Pancreas (tissue), 10 donors: ENCODE measurements at places on chromosomes 3 and 15. TPM values are rescaled to one million over a fixed set of nuclear protein-coding genes. Genes with fewer than 3 reads are reported as not detected.

CHRNB4 gene
- polyA plus RNA-seq = not detected

ARL6 gene
- 4.9 TPM for polyA plus RNA-seq

ARIH1 gene
- polyA plus RNA-seq = 11.5 TPM

DNA sequence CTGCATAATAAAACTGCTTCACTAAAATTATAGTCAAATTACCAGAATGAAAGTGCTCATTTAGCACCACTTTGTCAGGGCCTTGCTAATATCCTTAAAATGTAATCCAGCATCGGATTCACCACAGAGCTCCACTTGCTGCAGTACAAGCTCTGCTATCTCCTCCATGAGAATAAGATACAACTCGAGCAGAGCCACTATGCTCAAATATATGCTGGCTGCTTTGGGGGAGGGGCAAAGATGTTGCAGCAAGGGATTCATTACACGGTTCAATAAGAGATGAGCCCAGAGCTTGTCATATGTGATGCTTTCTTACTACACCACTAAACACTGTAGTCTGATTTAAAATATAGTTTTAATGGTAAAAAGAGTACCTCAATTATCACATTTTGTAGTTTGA is 72.2 kb downstream of the DLG1 start:
- H3K4me1 ChIP-seq = peaks cover 12% of the 10 kb centered on the region
- H3K36me3 ChIP-seq = no peaks in the 10 kb centered on the region
- H3K27ac ChIP-seq = no peak overlapping the region

DNA sequence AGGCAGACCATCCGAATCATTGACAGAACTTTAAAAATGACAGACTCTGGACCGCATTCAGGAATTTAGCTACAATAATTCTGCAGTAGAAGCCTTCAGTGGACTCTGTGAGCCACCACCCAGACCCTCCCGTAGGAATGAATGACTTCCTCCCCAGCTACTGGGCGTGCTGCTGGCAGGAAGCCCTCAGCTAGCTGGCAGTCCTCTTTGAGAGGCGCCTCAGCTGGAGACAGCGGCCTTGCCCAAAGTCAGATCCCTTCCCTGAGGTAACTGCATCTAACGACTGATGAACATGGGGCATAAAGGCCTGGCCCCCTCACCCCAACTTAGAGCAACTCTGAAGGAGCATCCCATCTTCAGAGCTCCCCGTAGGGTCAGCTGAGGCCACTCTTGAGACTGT is 25.8 kb downstream of the CRABP1 start:
- no peak for DNase-seq
- no peaks in the 10 kb centered on the region for H3K4me1 ChIP-seq
- H3K4me3 ChIP-seq = no peak overlapping the region
- H3K36me3 ChIP-seq = no peaks in the 10 kb centered on the region
- H3K27me3 ChIP-seq = no peaks in the 10 kb centered on the region

GRCh38 chr3:132265488-132265887 is 51.7 kb upstream of the ACP3 start:
- H3K36me3 ChIP-seq = no peaks in the 10 kb centered on the region
- no peak overlapping the region for H3K4me3 ChIP-seq
- H3K4me1 ChIP-seq = no peaks in the 10 kb centered on the region
- H3K27me3 ChIP-seq = no peaks in the 10 kb centered on the region
- DNase-seq = no peak
- H3K27ac ChIP-seq = no peak overlapping the region
